T-helper 17 cell (primary cell): ENCODE measurements at places on chromosomes 7 and 10.

GRCh38 chr7:85186083-85186520 is 754 bp downstream of the SEMA3D start:
- no peaks in the 10 kb centered on the region for H3K36me3 ChIP-seq
- DNase-seq: no peak
- no peak overlapping the region for H3K27ac ChIP-seq
- peaks cover 15% of the 10 kb centered on the region for H3K27me3 ChIP-seq
- peak overlapping the region; percentile 66 for H3K4me3 ChIP-seq

GRCh38 chr10:7157091-7157490 is 253.7 kb downstream of the SFMBT2 start:
- H3K27me3 ChIP-seq: no peaks in the 10 kb centered on the region
- H3K27ac ChIP-seq: no peak overlapping the region
- peaks cover 3% of the 10 kb centered on the region for H3K36me3 ChIP-seq

DNA sequence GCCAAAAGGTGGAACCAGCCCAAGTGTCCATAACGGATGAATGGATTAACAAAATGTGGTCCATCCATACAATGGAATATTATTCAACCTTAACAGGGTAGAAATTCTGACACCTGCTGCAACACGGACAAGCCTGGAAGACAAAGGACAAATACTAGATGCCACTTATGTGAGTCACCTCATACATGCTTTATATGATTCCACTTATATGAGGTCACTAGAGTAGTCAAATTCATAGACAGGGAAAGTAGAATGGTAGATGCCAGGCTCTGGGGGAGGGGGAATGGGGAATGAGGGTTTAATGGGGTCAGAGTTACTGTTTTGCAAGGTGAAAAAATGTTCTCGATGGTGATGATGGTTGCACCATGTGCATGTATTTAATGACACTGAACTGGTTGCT is 34.0 kb upstream of the CYTH3 start:
- no peak for DNase-seq
- no peak overlapping the region for H3K27ac ChIP-seq
- peaks cover 2% of the 10 kb centered on the region for H3K4me1 ChIP-seq
- no peak overlapping the region for H3K4me3 ChIP-seq
- peaks cover 5% of the 10 kb centered on the region for H3K27me3 ChIP-seq
- H3K36me3 ChIP-seq: no peaks in the 10 kb centered on the region

DNA sequence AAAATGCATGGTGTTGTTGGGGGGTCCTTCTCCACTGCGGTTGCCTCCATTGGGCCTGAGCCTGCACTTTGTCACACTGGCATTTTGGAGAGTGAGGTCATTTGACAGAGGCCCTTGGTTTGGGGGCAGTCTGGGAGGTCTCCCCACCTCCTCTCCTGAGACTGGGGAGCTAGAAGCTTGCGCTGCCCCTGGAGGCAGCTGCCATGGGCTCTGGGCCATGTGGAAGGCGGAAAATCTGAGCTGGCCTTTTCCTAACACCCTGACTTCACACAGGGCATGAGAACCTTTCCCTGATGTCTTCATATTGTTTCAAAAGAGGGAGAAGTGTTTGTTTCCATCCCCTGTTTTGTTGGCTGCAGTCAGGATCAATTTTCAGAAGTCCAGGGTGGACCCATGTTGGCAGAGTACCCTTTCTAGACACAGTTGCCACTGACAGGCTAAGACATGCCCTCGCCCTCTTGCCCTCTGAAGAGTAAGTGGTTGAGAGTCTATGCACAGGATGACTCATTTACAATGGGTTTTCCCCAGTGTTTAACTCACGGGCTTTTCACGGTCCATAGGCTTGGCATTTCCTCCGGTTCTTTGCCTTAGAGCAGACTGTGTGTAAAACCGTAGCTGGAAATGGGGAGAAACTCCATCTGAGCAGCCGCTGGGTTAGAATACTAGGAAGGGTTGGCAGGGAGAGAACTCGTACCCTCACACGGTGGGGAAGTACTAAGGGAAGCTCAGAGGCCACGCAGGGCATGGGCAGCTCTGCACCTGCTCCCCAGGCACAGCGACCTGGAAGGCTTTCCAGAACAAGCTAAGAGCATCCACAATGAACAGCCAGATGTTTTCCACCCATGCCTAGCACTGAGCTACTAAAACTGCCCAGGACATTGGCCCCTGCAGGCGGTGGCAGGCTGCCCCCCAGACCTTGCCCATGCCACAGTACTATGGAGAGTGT is 655.0 kb downstream of the SDK1 start:
- H3K36me3 ChIP-seq: no peaks in the 10 kb centered on the region
- peaks cover 42% of the 10 kb centered on the region for H3K27me3 ChIP-seq
- no peak overlapping the region for H3K27ac ChIP-seq
- H3K4me1 ChIP-seq: no peaks in the 10 kb centered on the region
- no peak for DNase-seq
- H3K4me3 ChIP-seq: no peak overlapping the region

- no peak for DNase-seq
- H3K4me3 ChIP-seq: no peak overlapping the region
- H3K27ac ChIP-seq: no peak overlapping the region
- no peaks in the 10 kb centered on the region for H3K4me1 ChIP-seq
- no peaks in the 10 kb centered on the region for H3K27me3 ChIP-seq
- H3K36me3 ChIP-seq: no peaks in the 10 kb centered on the region
These were observed 9.3 kb upstream of the COBL start for GRCh38 chr7:51325908-51326307.

DNA sequence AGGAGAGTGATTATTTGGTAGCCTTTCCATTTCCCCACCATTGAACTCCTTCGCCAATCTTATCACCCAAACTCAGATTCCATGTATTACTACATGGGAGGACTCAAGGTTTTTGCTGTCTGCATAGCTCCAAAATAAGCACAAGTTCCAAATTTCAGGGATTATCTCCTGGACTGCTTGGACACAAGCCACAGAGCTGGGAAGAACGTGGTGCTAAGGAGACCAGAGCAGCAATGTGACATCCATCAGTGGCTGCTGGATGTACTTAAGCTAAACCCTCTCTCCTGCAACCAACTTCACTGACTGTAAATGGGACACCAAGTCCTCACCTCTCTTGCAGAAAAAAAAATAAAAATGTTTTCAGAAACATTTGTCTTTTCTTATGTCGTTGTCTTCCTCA is 56.3 kb downstream of the NRP1 start:
- no peak overlapping the region for H3K4me3 ChIP-seq
- H3K27ac ChIP-seq: no peak overlapping the region
- no peak for DNase-seq
- peaks cover 49% of the 10 kb centered on the region for H3K27me3 ChIP-seq
- H3K4me1 ChIP-seq: no peaks in the 10 kb centered on the region

GRCh38 chr10:61271127-61271780 is 181.9 kb downstream of the TMEM26 start:
- no peaks in the 10 kb centered on the region for H3K36me3 ChIP-seq
- no peaks in the 10 kb centered on the region for H3K4me1 ChIP-seq

DNA sequence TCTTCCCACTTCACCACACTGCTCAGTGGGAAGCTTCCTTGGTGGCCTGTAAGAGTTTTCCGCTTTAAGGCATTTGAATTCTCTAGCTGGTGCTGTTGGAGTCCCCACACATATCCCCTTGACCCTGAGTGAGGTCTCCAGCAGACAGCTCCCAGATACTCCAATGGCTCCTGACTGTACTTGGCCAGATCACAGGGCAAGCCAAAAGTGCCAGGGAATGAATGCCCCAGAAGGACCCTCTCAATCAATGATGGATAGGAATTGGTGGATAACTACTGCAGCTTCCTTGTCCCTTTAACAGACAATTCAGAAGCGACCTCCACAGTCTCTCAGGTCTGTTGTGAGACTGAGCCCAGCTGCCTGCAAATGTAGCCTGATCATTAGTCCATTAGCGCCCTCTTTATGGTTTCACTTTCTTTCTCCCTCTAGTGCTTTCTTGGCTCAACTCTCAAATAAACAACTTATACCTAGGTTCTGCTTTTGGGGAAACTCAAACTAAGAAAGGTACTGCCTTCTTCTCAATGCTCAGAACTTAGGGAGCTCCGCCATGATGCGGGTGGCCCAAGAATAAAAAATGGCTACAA is 283.0 kb downstream of the TCF7L2 start:
- no peaks in the 10 kb centered on the region for H3K36me3 ChIP-seq
- peaks cover 15% of the 10 kb centered on the region for H3K27me3 ChIP-seq
- H3K4me1 ChIP-seq: no peaks in the 10 kb centered on the region
- DNase-seq: no peak
- H3K4me3 ChIP-seq: no peak overlapping the region
